Stimulated activated CD8-positive, alpha-beta memory T cell treated with anti-CD3 and anti-CD28 coated beads, Interleukin-7, amount 100 ng/mL, for 1 hour (primary cell): ENCODE measurements at places on chromosomes 4 and X.

GRCh38 chr4:99383833-99384392, 31.4 kb upstream of the ADH1C start:
- DNase-seq = no peak

GRCh38 chr4:687971-688853, 739 bp downstream of the SLC49A3 start:
- DNase-seq = no peak

- DNase-seq = no peak
Observed at GRCh38 chr4:116599859-116600258, 485.5 kb downstream of the TRAM1L1 start.

- no peak for DNase-seq
Observed at GRCh38 chrX:42686706-42687105, 91.3 kb downstream of the PPP1R2C start.

DNA sequence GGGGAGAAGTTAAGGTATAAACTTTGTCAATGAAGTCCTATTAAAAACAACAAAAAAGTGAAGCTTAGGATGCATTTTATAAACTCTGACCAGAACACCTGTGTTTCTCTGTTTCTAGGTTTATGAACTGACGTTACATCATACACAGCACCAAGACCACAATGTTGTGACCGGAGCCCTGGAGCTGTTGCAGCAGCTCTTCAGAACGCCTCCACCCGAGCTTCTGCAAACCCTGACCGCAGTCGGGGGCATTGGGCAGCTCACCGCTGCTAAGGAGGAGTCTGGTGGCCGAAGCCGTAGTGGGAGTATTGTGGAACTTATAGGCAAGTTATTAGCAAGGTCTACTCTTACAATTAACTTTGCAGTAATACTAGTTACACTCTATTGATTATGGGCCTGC, 46.6 kb downstream of the HTT start:
- DNase-seq = no peak

DNA sequence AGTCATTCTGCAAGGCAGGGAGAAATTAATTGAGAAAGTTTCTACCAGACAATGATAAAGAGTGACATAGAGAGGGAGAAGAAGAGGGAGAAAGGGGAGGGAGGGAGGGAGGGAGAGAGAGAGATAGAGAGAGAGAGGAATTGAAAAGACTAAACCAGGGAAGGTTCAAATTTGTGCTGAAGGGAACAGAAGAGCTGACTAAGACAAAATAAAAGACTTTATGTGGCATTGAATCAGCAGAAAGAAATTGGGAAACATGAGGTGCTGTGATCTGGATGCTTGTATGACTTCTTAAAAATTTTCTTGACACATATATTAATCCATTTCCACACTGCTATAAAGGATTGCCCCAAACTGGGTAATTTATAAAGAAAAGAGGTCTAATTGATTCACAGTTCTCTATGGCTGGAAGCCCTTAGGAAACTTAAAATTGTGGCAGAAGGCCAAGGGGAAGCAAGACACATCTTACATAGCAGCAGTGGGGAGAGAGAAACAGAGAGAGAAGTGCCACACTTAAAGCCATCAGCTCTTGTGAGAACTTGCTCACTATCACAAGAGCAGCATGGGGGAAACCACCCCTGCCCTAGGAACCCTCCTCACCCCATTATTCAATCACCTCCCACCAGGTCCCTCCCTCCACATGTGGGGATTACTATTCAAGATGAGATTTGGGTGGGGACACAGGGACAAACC, 13.5 kb upstream of the CXCL6 start:
- no peak for DNase-seq

DNA sequence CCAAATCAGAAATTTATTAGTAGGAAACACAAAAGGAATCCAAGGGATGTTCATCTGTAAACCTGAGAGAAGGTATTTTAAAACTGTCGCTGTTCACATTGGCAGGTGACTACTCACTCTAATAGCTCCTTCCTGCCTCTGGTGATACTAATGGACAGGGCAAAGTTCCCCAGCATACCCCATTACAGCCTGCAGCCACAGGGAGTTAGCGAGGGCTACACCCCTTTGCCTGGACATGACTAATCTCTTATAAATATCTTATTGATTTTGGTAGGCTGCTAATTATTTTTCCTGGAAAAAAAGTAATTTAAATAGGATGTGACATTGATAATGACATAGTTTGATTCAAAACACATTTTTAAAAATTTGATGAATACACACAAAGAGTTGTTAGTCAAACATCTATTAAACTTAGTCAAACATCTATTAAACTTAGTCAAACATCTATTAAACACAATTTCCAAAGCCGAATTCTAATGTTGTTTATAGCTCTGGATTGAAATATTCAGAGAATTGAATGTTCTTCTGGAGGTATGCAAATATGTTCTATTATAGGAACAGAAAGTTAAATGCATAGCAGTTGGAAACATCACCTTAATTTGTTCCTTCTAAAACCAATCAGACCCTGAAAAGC, 83.0 kb upstream of the CBR4 start:
- no peak for DNase-seq

- DNase-seq = no peak
Observed at GRCh38 chrX:32153585-32153984, 1057.8 kb downstream of the DMD start.

DNA sequence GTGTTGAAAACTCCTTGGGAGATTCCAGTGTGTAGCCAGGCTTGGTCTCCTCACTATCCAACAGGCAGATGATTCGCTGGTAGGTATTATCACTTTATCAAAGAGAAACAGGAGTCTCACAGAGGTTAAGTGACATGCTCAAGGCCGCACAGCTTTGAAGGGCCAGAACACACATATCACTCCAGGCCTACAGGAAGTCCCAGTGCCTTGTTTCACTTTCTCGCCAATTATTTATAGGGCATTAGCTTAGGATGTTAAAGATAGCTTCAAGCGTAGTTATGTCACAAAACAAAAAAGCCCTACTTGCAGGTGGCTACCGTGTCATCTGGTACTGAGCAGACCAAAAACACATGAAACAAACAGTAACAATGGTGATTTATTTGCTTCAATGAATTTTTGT, 13.2 kb downstream of the ATP8A1 start:
- DNase-seq = no peak

DNA sequence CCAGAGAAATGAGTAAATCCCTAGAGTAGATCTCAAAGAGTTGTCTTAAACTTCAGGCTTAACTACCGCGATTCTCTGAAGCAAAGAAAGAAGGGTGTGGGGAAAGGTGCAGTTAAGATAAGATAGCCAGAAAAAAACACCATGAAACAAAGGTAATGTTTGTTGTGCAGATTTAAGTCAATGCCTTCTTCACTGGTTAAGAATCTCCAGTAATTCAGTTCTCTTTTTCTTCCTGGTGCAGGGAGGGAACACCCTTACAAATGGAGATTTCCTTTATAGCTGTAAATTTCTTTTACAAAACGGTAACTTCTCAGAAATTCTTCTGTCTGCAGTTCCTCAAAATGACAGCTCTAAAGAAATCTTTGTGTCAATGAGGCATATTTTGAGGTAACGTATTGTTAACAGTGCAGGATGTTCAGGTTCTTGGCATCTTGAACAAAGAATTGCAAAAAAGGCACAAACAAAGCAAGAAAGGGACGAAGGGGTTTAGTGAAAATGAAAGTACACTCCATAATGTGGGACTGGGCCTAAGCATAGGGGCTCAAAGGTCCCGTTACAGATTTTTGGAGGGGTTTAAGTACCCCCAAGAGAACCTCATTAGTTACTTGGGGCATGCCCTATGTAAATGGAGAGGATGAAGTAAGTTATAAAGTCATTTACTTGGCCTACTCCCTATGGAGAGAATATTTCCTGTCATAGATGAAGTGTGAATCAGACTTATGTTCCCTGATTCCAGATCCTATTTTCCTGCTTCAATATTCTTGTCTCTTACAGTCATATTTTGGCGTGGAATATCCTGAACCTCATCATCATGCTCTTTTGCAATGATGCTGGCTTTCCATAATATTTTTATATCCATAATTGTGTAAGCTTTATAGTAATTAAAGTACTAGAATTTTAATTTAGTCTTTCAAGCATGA, 492.0 kb downstream of the PCDH11X start:
- DNase-seq = no peak

DNA sequence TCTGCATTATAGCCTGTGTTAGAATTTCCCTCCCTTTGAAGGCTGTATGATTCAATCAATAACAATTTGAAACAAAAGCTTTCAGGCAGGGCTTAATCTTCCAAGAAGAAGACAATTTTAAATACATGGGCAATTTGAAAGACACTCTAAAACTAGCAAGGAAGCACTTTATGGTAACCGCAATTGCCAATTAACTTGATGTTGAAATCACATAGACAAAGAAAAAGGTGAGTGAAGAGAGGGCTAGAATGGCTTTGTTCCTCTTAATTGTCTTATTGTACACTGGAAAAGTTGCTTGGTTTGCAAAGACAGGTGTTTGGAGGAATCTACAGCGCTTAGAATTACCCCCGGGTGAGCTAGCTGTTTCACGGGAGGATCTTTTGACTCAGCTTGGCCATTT, 74.4 kb upstream of the PRKX start:
- DNase-seq = no peak

DNA sequence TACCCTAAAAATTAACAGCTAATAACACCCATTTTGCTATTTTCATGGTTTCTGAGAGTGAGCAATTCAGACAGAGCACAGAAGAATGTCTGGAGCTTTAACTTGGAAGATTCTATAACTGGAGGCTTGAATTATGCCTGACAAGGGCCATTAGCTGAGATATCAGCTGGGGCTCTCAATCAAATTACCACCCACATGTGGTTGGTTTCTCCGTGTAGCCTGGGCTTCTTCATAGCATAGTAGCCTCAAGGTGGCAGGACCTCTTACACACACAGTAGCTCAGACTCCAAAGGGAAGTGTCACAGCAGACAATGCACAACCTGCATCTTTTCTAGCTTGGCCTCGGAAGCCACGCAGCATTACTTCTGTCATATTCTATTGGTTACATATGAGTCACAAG, 127.3 kb downstream of the EFHC2 start:
- no peak for DNase-seq

DNA sequence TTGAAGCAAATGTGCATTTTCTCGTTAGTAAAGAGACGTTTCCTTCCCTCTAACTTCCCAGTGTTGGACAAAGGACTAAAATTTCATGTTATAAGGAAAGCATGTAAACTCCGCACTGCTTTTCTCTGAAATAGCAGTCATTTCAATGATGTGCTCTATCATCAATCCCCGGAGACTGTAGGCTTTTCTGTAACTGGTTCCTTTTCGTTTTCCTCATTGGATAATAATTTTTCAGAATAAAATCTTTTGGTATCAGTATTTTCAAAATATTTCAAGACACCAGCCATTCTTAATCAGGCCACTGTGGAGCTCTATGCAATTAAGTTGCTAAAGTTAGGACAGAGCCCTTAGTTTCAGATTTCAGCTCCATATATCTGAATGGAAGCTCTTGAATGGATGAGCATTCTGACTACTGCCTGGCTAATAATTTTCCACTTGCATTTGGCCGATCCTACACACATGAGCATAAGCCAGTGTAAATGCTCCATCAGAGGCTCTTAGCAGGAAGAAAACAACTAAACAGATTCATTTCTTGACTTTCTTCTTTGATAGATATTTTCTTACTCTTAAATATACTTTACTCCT, 157.7 kb downstream of the CHIC2 start:
- DNase-seq = no peak

DNA sequence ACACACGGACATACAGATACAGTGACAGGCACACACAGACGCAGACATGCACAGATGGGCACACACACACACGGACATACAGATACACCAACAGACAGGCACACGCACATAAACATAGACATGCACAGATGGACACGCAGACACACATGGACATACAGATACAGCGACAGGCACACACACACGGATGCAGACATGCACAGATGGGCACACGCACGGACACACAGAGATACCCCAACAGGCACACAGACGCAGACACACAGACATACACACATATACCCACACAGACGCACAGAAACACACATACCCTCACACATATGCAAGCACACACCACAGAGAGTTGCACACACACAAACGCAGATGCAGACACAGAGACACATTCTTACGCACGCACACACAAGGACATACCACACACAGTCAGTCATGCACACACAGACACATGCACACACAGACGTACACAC, 24.4 kb upstream of the SLC25A6 start:
- DNase-seq = no peak

DNA sequence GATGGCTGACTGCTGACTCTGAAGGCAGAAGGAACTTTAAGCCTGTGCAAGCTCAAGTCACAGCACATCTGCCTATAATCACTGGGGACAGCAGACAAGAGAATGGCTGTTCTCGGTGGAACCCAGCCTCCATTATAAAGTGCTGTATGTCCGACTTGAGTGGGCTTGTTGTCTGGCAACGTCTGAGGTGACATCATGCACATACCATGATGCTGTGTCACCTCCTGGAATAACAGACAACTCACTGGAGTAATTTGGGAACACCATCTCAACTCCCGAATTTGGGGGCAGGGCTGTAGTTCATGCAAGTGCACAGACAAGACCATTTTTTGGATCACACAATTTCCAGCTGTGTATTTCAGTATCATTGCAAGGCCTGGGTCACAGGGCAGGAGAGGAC, 59.8 kb upstream of the GPM6B start:
- no peak for DNase-seq

DNA sequence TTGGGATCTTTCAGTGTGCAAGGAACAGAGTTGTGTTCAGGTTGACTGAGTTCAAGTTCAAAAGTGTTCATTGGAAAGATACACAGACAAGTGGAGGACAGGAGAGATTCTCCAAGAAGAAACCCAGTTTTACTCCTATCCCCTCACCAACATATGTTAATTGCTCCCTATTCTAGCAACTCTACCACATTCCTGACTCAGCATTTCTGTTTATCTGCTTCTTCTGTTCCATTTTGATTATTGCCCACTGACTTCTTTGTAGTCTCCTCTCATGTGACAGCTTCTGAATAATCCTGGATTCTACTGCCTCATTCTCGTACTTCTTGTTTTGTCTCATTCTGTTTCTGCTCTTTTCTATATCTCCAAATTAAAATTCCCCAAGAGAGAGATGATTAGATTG, 15.8 kb upstream of the SPANXC start:
- DNase-seq = no peak

DNA sequence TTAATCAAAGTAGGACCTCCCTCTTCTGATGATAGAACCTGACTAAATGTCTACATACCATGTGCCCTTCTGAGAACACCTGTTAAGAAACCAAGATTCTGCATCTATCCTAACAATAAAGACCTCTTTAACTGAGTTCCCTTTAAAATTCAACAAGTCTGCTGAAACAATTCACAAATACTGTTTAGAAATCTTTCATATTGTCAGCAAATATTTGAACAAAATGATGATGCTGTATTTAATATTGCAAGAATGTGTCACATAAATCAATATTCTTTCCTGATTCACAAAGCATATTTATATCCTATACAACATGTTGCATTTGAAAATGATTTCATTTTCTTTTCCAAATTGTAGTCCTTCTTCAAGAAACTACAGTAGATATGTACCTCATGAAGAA, 59.6 kb upstream of the BMPR1B start:
- no peak for DNase-seq

GRCh38 chr4:5798462-5798861, 87.5 kb downstream of the EVC start:
- no peak for DNase-seq
